Ecto neural progenitor cell (in vitro differentiated cells): ENCODE measurements at places on chromosomes 2 and 18.
A peak's percentile ranks its signal among the peaks of the same experiment; 100 is the strongest.

- DNase-seq, result no peak
Observed at GRCh38 chr2:155035308-155035707, 336.8 kb downstream of the KCNJ3 start.

DNA sequence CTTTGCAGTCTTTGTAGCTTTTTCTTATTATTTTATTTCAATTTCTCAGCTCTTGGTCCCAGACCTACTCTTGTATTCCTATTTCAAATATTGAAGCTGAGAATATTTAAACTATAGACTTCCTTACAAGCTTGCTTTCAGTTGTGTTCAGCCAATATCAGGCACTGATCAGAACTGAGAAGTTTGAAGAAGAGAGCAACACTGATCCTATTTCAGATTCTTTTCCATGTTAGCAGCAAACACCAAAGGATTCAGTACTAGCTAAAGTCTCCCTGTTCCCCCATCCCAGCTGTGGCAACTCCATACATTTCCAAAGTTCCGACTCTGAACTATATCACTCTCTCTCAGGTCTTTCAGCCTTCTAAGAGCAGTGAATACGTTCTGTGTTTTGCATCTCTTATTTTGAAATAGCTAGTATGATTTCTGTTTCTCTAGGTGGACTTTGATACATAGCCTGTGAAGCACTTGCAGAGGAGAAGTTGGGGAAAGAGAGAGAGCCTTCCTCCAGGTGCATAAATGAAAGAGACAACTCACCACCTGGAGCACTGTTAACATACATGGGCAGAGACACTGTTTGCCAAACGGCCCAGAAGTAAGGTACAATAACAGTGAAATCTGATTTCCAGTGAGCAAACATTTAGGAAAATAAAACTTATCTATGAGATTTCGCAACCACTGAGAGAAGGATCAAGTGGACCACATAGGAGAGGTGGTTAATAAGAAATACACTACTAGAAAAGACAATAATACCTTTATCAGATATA is 135.0 kb upstream of the ZNF804A start:
- DNase-seq, result no peak

DNA sequence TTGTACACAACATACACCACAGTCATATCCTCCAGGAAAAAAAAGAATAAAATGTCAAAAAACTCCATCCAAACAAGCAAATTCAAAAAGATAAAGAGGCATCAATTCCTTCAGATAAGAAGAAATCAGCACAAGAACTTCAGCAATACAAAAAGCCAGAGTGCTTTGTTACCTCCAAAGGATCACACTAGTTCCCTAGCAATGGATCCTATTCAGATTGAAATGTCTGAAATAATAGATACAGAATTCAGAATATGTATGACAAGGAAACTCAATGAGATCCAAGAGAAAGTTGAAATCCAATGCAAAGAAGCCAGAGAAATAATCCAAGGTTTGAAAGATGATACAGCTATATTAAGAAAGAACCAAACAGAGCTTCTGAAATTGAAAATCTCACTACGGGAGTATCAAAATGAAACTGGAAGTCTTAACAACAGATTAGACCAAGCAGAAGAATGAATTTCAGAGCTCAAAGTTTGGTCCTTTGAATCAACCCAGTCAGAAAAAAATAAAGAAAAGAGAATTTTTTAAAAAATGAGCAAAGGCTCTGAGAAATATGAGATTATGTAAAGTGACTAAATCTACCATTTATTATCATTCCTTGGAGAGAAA is 80.6 kb downstream of the TRABD2A start:
- no peak for DNase-seq

- no peak for DNase-seq
Observed at GRCh38 chr18:22456547-22456946, 38.8 kb upstream of the CTAGE1 start.

DNA sequence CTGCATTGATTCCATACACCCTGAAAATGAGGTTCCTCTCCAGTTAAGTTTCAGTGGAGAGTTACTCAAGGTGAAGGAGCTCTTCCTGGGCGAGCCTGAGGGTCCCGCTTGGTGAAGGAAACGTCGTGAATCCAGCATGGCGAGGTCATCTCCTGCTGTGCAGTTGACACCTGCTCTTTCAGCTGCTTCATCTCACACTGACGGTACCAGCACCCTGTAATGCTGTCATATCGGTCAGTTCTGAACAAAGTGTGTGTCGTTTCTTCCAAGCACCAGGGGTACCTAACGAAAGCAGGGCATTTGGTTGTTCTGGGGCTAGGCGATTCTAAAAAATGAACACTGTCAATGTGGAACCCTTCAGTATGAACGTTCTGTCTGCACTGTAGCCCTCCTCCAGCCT is 52.6 kb downstream of the ITGB1BP1 start:
- DNase-seq, result no peak

DNA sequence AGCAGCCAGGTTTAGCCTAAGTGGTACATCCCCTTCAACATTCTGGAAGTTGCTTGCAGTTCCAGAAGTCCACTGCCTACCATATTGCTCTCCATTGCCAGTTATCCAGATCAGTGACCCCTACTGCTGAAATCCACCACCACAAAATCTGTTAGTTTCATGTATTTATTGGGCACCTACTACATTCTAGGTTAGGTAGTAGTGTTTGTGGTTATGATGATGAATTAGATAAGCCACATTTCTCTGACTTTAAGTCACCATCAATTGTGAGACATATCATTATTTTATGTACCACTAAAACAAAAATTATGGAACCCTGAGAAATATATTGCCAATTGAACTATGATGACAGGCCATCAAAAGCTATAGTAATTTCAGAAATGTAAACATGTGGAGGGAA is 139.5 kb upstream of the PKDCC start:
- no peak for DNase-seq

GRCh38 chr2:112705575-112705974 is 15.2 kb upstream of the NT5DC4 start:
- no peak for DNase-seq

- no peak for DNase-seq
Observed at GRCh38 chr18:36572135-36572856, 256.5 kb downstream of the TPGS2 start.

GRCh38 chr2:145123606-145124005 is 603.7 kb upstream of the ZEB2 start:
- no peak for DNase-seq

DNA sequence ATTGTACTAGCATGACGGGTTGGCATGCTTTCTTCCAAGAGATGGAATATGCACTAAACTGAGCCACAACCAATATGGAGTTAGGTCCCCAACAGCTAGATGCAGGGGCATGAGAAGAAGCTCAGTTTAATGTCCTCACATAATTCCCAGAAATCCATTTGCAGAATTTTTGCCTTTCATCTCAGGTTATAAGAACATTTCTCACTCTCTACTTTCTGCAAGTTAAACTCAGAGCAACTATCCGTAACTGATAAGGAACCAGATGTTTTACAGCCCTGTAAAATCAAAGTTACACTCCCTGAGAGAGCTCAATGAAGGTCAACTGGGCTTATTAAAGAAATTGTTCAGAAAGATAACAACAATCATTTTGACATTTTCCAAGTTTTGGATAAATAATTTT is 30.7 kb downstream of the COPS8 start:
- DNase-seq, result no peak

- peak; percentile 89 for DNase-seq
Observed at GRCh38 chr2:5725794-5726463, 33.7 kb downstream of the SOX11 start.

- peak; percentile 73 for DNase-seq
Observed at GRCh38 chr2:86221066-86221684, 21.9 kb downstream of the MRPL35 start.

DNA sequence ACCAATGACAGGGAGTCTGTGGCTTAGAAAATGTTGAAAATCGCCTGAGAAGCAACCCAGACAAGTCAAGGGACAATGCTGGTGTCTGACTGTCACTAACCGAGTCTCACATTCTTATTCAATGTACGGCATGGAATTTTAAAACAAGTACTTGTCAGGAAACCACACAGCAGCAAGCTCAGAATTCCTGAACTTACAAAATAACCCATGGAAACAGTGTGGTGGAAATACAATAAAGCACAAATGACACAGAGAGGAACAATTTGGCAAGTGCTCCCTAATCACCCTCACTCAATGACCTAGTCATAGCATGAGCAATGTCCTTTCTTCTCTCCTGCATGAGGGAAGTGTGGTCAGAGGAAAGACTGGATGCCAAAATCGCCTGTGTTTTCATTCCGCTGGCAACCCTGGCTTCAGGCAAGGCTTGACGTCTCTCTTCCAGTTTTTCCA is 154.0 kb downstream of the SATB2 start:
- DNase-seq, result no peak

- no peak for DNase-seq
Observed at GRCh38 chr18:50654211-50654610, 94.3 kb downstream of the MAPK4 start.

DNA sequence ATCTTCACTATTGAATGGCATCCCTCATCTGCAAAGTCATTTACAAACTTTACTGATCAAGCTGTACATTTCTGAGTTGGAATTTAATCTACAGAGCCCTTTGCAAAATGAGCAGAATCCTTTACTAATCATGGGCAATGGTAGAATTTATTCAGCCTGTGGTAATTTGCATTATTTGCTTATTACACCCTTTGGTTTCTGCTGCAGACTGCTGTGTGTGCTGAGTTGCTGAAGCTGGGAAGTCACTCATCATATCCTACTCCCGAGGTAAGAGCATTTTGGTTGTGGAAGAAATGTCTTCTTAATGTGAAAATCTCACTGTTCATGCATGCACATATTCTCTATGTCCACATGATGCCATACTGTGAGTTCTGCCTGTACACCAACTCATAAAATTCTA is 357.4 kb upstream of the SLC39A10 start:
- no peak for DNase-seq

- no peak for DNase-seq
Observed at GRCh38 chr2:43894743-43895142, 56.0 kb downstream of the ABCG8 start.

DNA sequence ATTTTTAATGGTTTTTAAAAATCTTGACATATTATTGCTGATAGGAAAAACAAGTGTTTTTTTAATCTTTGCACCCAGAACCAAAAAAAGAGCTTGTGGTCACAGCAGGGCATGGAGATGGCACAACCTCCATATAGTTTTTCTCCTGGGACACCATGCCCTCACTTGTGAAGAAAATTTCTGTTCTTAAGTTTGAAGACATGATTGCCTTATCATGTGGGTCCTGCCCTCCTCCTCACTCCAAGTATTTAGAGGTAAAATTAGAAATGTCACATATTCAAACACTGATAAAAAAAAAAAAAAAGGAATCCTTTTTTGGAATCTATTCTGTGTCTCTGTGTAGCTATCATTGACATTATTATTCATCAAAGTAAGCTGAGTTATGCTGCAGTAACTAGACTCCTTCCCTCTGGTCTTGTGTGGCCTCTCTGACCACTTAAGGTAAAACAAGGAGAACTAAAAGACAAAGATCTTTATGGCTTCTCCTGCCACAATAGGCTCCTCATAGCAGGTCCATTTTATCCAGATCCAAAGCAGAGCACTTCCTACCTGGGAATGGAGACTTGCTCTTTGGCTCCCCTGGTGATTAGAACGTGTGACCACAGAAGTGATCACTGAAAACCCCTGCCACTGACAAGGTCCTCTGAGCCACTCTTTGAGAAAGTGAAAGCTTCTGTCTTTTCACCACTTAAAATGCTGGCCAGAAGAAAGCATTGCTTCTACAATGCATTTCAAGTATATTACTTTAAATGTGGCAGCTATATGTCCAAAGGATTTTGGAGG is 19.8 kb downstream of the ADD2 start:
- no peak for DNase-seq

DNA sequence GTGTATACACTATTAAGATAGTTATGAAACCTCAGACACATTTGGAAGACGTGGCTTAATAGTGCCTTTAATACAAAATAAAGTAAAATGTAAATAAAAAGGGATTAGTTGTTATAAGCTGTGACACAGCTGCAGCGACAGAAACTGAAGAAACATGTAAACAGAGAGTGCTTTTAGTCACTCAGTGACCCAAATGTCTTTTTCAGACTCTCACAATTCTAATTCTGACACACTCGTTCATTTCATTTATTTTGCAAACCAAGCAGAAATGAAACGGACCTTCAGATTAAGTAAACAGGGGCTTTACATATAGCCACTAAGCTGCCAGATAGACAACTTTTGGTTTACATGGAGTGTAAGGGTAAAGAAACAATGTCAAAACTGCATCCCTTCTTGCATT is 181.0 kb upstream of the ETAA1 start:
- no peak for DNase-seq

GRCh38 chr2:33363325-33364298 is 112.8 kb upstream of the RASGRP3 start:
- DNase-seq, result no peak

GRCh38 chr2:111161971-111162370 is 41.3 kb downstream of the BCL2L11 start:
- no peak for DNase-seq

DNA sequence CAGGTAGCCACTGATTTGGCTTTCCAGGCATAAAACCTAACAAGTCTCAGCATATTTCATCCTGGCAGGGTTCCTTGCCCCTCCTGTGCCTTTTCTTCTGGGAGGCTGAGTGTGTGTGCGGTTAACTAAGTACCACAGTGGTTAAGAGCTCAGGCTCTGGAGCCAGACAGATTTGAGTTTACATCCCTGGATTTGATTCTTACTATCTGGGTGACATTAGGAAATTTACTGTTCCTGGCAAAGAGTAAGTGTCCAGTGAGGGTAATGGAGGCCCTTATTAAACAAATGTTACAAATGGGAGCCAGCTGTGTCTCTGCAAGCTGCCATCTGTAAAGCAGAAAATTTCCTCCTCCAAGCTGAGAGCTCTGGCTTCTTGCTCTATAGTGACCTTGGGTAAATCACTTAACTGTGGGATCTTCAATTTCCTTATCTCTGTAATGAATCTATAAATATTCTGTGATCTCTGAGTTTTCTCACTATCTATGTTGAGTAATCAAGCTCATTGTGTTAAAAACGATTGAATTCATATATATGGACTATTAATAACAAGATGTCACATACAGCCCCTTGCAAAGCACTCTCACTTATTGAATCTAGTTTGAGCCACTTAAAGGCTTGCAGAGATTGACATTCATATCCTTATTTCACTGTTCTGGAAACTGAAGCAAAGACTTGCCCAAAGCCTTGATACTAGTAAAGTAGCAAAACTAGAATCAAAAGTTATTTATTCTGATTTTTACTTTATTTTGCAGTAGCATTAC is 6.5 kb upstream of the COBLL1 start:
- DNase-seq, result no peak

GRCh38 chr2:48709096-48710034 is 46.2 kb downstream of the LHCGR start:
- no peak for DNase-seq

GRCh38 chr2:150415022-150415421 is 72.4 kb downstream of the RND3 start:
- DNase-seq, result no peak

- DNase-seq, result no peak
Observed at GRCh38 chr2:85213901-85214512, 80.8 kb downstream of the TCF7L1 start.

DNA sequence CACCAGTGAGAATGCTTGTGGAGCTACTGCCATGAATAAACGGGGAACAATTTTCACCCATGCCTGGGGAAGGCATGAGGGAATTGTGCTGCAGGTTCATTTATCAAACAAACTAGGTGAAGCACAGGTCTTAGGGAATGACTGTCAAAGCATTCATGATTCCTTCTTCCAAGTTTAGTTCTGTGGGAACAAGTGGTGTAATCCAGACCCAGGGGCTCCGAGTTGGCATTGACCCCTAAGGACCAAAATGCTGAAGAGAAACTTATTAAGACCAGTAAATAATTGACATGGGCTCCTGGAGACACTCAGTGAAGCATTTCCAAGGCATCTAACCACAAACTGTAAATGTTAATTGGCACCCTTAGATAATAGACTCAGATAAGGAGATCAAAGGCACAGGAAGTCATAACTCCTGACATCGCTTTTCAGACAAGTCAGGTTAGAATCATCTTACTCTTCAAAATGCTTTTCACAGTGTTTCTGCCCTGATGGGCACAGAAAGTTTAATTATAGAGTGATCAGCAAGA is 96.9 kb downstream of the SPP2 start:
- DNase-seq, result no peak
